ENCODE measurements at places on chromosomes 5 and 9.

- DNase-seq, result no peak
These were observed 46.6 kb upstream of the IRX4 start for GRCh38 chr5:1929108-1929991.

DNA sequence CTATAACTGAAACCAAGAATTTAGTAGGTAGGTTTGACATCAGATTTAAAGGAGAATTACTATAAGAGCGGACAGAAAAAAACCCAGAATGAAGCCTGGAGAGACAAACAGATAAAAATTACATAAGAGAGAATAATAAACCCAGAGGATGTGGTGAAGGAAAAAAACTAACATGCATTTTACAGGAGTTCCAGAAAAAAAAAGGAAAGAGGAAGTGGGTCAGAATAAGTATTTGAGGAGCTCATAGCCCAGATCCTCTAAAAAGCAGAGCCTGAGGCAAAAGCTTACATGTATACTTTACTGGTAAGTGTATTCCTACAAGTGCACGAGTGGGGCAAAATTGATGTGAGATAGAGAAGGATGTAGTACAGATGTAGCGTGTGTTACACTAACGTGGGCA, 43.1 kb upstream of the NAA35 start:
- no peak for DNase-seq

- DNase-seq, result no peak
These were observed 111.2 kb upstream of the FAM174A start for GRCh38 chr5:100424017-100424416.

DNA sequence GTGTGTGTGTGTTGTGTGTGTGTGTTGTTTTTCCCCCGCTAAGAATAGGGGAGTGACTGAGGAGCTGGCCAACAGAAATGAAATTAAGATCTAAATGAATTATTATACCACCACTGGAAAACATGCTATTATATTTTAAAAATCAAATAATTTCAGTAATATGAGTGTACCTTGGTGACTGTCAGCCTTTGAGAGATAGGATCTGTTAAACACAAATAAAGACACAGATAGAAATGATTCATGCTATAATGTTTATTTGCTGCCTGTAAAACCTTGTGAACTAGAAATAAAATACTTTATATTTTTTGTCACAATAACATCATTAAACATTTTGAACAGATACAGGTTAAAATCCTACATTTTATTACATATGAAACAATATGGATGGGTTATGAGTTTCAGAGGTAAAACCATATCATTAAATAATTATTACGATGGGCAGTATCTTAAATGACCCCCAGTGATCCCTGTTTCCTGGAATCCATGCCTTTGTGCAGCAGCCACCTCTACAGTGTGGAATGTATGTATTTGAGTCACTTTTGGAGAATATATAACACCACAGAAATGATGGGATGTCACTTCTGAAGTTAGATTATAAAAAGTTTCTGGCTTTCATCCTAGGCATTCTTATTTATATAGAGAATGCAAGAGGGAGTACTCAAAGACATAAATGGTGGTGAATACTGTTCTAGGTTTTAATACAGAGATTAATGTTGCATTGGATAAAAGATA, 617.2 kb downstream of the CDH18 start:
- no peak for DNase-seq

DNA sequence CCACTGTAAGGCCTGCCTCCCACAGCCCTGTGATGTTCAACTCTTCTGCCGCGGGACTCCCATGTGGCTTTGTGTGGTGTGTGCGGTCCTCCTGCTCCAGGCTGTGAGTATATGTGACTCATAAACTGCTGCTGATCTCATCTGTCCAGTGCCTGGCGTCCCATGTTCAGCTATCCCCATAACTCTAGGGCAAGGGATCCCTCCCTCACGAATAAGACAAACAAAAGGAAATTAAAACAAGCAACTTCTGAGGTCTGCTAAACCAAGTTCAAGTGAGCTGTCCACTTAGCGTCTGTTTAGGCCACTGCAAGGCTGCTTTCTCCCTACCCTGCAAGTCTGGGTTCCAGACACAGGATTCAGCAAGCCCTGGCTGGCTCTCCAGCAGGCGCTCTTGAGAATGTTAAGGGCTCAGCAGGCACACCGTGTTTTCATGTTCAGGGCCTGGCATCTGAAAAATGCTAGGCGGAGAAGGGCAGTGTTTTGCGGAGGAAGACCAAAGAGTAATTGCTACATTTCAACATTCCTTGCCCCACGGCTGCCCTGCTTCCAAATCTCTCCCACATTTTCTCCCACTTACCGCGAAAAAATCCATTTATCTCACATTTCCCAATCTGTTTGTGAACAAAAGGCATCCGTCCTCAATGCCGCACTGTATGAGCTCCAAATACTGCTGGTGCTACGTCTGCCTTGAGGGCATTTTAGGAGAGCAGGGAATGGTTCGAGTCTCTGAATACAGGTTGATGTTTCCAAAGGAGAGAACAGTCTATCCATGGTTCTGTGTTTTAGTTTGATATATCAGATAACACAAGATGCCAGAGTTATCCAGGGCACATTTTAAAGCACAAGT, 280.2 kb downstream of the SEMA5A start:
- no peak for DNase-seq

DNA sequence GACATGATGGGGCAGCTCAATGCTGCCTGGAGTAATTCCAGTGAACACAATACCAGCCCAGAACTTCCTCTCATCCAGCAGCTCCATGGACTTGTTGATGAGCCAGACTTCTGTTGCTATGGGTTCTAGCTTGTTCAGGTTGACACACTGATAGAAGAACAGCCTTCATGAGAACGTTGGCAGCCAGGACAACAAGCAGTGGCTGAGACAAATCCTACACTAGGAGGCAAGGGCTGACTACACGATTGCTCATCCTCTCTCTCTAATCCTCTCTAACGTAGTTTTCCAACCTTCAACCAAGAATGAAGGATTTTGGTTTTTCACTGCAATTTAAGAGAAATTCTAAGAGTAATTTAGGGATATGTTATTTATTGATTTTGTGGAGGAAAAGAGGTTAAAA, 67.8 kb downstream of the NIPSNAP3B start:
- no peak for DNase-seq

DNA sequence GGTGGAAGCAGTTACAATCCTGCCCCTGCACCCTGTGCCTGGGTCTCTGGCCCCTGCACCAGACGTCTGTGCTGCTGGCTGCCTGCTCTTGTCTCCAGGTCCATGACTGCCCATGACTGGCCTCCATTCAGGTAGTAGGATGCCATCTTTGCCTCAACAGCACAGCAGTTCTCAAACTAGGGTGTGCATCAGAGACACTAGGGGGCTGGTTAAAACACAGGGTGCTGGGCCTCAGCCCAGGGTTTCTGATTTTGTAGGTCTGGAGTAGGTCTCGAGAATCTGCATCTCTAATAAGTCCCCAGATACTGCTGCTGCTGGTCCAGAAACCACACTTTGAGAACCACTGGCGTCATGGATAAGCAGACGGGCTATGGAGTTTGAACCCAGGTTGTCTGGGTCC, 24.0 kb downstream of the COL15A1 start:
- no peak for DNase-seq

- no peak for DNase-seq
These were observed 21.5 kb upstream of the SUSD3 start for GRCh38 chr9:93036887-93037475.

DNA sequence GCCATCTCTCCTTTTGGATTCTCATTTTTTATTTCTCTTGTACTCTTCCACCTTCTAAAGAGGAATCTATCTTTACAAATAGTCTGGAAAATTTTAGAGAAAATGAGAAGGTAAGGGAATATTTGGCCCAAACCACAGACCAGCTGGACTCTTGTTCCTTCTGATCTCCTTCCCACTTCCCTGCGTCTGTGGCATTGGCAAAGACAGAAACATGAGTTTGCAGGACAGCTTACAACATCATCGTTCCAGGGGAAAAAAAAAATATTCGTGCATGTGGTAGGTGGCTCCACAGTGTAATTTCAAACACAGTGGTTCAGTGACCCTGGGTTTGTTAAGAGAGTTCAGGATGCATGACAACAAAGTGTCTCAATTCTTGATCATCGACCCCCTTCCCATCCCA, 755.0 kb downstream of the DNAH5 start:
- DNase-seq, result no peak

DNA sequence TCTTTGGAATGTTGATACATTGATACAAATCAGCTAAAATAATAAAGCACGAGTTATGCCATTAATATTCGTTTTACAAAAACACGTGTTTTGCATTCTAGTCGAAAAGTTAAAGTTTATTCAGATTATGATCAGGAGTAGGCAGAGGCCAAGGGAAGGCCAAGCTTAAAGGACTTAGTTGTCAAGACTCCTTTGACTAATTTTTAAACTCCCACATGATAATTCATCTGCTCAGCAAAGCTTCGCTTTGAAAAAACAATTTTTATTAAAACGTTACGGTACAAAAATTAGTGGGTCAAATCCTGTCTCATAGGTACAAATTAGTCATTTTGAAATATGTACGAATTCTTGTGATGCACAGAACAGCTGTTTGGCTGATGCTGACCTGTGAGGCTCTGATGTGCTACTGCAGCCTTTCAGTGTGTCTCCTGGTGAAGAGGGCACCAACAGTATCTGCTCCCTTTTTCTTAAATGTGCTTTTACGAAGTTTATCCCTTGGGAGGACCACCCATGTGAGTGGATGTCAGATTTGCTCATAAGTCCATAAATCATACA, 23.0 kb upstream of the NR3C1 start:
- no peak for DNase-seq

All from gastrocnemius medialis (tissue), 4 donors.